ENCODE measurements at places on chromosomes 3 and 15. TPM values are rescaled to one million over a fixed set of nuclear protein-coding genes. Genes with fewer than 3 reads are reported as not detected.

- DNase-seq = peak; percentile 57
These were observed 7.5 kb upstream of the PGPEP1L start for GRCh38 chr15:99014803-99015697.

DNA sequence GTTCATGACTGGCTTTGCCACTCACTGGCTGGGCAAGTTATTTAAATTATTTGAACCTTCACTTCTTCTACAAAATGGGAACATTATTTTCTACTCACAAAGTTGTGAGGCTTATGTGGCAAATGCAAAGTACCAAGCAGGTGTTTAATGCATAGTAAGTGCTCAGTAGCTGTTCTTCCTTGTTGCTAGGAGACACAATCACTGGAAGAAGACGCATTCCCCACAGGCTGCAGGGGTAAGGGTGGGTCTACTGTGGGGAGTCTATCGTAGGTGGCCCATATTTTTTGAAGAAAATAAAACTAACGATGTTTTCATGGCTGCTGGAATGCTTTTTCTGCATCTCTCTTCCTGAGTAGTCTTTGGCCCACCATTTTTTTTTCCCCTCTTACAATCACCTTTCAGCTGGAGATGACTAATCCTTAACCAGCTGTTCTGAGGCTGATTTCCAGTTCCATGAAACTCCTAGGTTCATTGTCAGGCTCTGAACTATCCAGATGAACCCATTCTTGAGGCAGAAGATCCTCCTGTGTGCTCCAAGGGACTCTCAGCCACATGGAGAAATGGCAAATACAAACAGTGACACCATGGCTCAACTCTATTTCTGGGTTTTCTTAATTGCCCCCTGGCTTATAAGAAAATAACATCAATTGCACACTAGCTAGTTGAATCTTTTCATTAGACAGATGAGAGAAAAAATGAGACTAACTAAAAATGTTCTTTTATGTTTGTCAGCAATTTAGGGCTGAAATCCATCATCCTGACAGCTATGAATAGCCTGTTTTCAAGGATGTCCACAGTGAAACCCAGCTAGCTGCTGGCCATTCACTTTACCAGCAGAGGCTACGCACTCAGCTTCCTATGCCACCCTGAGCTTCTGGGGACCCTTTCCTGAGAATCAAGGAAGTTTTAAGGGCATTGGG, 108.3 kb upstream of the ETV5 start:
- DNase-seq = no peak

The ATP13A4 gene
- 0.20 TPM for total RNA-seq

- DNase-seq = no peak
These were observed 191.8 kb downstream of the LSAMP start for GRCh38 chr3:116253511-116253910.

DNA sequence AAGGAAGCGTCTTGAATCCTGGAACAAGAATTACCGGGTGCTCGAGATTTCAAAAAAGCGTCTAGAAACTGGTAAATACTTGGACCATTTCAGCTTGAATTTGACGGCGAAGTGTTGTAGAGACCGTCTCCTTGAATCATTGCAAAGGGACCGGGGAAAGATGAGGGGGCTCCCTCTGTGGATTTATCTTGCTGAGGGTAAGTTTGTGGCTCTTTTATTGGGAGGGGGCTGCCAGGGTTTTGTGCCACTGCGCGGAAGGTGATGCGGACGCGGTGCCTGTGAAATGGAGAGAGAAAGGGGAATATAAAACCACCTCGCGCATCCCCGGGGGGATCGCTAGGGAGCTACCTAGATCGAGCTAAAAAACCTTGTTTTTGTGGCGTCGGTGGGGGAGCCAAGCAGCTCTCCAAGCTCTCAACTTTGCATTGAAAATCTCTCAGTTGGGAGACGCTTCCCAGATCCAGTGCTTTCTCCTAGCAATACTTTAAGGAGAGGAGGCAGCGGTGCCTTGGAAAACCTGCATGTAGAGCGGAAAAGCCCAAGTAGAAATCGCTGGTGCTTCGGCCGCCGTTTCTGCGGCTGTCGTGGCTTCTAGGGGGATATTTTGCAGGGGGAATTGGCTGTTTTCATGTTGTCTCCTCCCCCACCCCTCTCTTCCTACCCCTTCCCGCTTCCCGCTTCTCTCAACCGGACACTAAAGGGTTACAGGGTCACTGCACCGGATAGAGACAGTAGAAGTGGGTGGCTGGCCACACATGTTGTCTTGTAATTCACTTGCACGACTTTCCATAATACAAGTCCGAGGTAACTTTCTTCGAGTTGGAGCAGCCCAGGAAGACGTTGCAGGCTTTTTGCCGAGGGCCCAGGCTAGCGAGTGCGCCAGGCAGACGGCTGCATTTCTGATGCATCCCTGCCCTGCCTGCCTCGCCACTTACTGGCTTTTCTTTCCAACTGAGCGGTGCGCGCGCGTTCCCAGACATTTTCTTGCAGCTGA, 187.6 kb downstream of the NLGN1 start:
- DNase-seq = no peak

DNA sequence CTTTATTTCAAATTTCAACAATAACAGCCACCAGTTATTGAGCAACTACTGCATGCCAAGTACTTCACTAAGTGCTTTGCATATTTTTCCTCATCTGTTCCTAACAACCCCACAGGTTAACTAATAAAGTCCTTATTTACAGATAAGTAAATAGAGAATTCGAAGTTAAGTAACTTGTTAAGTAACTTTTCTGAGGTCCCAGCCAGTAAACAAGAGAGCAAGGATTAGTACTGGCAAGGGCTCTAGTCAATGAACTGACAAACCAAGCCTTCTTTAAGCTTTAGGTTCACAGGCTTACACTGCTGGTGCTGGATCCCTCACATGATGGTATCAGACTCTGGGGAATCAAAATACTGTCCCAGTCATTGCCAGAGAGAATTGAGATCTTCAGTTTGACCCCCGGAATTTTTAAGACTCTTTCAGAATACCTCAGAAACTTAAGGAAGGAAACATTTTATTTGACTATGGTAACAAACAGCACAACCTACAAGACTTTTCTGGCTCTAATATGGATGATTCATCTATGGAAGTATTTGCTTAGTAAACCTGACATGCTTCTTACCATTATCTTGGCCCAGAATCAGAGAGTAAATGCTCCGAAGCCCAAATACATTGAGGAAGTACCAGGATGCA, 16.5 kb downstream of the EMC3 start:
- no peak for DNase-seq

GRCh38 chr3:15667484-15667883, 65.9 kb downstream of the BTD start:
- DNase-seq = no peak

DNA sequence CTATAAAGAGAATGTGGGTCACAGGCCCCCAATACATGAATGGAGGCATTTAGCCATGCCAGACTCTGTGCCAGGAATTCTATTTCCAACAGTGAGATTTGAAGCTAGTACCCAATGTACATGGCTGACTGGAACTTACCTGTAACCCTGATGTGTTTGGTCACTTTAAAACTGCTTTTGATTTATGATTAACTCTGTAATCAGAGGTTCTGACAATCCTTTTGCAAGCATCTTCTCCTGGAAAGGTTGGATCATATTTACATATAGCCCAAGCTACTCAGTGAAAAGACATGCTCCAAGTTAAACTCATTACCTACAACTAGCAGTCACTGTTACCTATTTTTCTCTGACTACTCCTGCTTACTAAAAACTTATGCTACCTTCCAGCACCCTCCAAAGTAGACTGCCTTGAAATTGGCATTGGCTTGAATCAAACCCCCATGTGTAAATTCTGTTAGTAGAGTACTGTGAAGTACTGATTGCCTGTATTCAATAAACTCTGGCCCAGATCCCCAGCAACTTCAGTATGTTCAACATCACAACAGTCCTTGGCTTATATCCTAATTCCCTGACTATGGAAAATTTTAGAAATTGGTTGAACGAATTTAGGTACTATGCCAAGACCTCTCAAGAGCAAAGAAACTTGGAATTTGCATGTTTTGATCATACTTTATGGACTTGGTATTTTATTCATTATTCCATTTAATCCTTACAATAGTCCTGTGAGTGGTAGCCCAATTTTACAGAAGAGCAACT, 665.6 kb upstream of the NECTIN3 start:
- no peak for DNase-seq

- peak; percentile 62 for DNase-seq
These were observed 135.4 kb downstream of the RAB11A start for GRCh38 chr15:66004618-66005262.

DNA sequence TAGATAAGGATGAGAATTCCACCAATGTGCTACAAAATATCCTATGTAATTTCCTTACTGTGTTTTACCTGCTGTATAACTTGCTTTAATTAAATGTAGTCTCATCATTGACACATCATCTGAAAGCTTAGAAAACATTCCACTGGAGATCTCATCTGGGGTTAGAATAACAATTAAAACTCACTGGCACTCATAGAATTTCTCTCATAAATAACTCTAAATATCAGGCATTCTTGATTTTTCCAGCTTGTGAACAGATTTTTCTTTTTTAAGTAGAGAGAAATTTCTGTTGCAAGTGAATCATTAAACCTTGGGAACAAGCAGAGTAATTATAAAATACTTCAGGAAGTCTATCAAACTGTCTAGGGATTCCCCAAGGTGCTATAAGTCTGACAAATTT, 843.8 kb downstream of the NAALADL2 start:
- no peak for DNase-seq

- DNase-seq = no peak
These were observed 6.7 kb downstream of the SUMF1 start for GRCh38 chr3:4460334-4460733.

DNA sequence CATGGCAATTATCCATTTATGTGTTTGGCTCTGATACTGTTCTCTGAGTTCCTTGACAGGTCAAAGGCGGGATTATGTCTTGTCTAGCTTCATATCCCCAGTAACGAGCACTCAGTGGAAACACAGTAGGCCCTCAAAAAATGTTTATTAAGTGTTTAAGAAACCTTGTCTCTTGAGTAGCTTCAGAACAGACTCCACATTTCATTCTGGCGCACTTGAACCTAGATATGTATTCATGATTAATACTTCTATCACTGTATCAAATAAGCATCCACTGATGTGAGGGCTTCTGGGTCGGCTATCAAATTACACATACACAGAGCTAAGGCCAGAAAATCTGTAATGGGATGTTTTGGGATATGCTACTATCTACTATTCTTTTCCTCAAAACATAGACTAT, 4.6 kb downstream of the CBLB start:
- DNase-seq = no peak

GRCh38 chr3:175046601-175047000, 187.5 kb downstream of the NAALADL2 start:
- no peak for DNase-seq

GRCh38 chr3:39346785-39347585, 17.5 kb downstream of the CCR8 start:
- DNase-seq = peak; percentile 60

DNA sequence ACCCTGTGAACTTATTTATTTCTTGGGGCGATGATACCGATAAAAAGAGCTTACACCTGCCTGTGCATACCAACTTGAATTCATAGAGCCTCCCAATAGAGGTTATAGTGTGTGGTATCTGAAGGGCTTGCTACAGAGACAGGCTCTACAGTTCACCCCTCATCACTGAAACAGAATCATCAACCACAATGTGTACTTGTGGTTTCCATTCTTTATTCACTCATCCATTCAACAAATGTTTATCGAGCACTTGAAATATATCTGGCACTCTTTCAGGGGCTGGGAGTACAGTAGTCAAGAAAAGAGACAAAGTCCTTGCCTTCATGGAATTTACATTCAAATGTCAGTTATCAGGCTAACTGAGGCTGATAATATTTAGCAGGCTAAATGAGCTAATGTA, 134.4 kb upstream of the SKOR1 start:
- no peak for DNase-seq

The ZDHHC19 gene
- total RNA-seq = 5.5 TPM

DNA sequence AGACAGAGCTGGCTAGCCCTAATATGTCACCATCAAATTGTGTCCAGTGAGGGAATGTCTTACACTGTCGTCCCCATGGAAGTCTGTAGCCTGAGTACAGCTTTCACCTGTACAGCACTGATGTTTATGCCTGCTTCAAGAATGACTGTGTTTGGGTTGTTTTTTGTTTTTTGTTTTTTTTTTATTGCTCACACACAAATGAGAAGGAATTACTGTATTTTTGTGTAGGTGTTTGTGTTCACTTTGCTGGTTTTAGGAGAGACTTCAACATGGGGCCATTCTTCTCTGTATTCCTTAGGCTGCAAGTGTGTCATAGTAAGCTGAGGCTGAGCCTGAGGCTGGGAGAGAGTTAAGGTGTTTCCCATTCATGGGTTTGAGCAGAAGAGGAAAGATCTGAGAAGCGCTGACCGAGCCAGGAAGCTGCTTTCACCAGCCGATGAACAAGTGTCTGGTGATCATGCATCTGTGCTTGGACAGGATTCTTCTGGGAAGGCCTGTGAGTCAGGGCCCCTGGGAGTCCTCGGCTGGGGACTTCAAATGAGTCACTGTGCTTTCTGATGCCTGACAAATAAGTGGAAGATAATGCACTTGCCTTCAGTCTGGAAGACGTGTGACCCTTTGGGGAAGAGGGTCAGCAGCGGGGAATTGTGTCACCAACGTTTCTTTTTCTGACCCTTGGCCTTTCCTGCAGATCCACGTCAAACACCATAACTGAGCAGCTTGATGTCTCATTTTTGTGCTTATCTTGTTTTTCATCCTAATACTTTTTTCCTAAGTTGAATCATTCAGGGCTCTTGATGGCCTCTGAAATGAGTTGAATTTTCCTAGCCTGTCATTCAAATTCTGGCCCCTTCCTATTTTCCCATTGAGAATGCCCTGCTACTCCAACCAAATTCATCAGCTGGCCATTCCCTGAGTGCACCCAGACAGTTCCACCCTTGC, 36.7 kb upstream of the ZBTB38 start:
- peak; percentile 86 for DNase-seq

DNA sequence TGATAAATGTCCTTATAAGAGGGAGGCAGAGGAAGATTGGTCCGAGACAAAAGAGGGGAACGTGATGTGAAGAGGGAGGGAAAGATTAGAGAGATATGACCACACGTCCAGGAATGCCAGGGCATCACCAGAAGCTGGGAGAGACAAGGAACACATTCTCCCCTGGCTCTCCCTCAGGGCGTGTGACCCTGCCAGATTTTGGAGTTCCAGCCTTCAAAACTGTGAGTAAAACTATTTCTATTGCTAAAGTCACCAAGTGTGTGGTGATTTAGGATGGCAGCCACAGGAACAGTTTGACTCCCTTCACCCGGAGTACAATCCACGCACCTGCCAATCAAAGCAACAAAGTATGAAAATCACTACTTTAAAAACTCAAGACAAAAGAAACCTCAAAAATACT, 32.1 kb upstream of the TJP1 start:
- DNase-seq = no peak

The SSUH2 gene
- not detected for total RNA-seq

The KBTBD8 gene
- total RNA-seq = 7.7 TPM

The IFT80 gene
- 13.2 TPM for total RNA-seq

GRCh38 chr15:59376733-59377132, 4.1 kb upstream of the MYO1E start:
- DNase-seq = no peak

DNA sequence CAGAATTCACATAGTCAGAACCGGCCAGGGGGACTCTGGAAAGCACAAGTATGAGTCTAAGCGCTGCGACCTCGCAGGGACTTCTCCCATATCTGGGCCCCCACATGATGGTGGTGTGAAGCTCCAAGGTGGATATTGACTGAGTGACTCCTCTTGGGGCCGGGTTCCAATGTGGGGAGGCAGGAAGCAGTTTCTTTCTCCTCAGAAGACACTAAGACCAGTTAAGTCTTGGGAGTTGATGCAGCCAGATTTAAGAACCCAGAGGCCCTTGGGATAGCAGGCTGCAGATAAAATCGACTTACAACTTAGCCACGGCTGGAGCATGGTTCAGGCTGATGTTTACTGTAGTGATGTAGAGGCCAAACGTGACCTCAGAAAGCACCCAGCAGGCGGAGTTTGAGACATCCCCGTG, 55.4 kb upstream of the KLF13 start:
- DNase-seq = no peak

All from K562 (cell line).